ENCODE measurements at places on chromosomes 3 and 15.

DNA sequence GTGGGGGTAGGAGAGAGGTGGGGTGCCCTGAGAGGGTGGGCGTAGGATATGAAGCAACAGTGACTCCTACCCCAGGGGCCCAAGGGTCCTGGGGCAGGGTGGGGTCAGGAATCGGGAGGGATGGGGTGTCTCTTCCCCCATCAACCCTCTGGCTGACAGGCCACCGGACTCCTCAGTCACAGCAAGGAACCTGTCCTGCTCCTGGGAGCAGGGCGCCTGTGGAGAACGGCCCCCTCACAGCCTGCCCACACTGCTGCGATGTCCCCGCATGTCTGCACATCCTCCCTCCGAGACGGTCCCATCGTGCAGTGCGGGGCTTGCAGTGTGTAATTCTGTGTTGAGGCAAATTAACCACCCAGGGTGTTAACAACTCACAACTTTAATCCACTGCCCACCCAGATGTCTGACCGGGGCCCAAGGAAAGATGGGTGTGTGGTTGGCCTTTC is 2.7 kb downstream of the TM4SF19 start:
- DNase-seq: no peak

DNA sequence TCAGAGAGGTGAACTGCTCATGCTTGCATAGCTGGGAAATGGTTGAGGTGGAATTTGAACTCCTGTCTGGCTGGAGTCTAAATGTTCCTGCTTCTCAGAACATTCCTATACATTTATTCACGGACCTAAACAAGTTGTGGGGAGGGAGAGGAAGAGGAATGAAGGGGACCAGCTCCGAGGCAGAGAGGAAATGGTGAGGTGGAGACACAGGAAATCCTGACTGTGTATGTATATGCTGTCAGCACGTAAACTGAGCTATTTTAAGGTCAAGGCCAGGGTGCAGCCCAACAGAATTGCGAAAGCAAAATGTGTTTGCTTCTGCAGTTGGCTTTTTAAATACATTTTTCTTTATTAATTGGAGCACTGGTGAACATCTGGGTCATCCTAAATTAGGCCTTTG is 74.1 kb upstream of the POMGNT2 start:
- DNase-seq: no peak

- DNase-seq: no peak
These were observed 42.6 kb downstream of the MYZAP start for GRCh38 chr15:57634290-57634689.

DNA sequence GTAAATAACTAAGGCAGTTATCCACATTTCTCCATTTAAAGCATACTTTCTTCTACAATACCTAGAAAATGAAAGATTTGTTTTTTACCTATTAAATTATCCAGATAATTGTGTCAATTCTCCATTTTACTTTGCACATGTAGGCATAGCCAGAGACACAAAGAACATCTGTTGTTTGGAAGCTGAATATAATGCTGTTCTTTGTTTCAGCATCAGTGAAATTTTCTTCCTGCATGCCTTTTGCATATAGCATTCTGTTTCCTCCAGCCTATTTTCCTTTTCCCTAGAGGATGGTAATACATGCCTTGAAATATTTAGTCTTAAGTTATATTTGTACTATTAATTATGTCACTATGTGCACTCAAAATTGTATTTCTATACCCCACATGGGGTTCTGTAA is 233.7 kb downstream of the CNTN6 start:
- no peak for DNase-seq

DNA sequence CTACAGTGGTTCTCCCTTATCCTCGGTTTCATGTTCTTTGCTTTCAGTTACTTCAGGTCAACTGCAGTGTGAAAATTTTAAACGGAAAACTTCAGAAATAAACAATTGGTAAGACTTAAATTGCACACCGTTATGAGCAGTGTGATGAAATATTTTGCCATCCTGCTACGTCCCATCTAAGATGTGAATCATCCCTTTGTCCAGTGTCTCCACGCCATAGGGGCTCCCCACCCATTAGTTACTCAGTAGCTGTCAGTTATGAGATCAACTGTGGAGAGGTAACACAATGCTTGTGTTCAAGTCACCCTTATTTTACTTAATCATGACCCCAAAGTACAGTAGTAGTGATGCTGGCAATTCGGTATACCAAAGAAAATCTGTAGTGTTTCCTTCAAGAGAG is 47.4 kb downstream of the TJP1 start:
- DNase-seq: no peak

- DNase-seq: no peak
These were observed 17.6 kb downstream of the RSRC1 start for GRCh38 chr3:158127250-158128219.

GRCh38 chr3:137202941-137203340 is 245.2 kb downstream of the IL20RB start:
- no peak for DNase-seq

GRCh38 chr15:69869881-69870505 is 227.7 kb downstream of the TLE3 start:
- DNase-seq: no peak

DNA sequence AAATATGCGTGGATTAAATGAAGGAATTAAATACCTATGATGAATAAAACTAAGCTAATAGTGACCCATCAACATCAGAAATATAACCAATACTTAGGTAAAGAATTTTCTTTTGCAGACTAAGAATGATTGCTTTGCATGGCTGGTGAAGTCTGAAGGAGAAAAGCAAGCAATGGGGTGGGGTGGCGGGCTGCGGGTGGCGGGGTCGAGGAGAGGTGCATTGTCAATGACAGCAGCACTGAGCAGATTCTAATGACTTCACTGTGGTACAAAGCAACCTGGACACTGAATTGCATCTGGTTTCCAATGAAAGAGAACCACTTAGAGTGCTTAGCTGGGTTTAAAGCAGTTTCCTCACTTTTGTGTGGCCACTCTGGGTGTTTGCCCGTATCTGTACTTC is 171.5 kb upstream of the IL12A start:
- no peak for DNase-seq

DNA sequence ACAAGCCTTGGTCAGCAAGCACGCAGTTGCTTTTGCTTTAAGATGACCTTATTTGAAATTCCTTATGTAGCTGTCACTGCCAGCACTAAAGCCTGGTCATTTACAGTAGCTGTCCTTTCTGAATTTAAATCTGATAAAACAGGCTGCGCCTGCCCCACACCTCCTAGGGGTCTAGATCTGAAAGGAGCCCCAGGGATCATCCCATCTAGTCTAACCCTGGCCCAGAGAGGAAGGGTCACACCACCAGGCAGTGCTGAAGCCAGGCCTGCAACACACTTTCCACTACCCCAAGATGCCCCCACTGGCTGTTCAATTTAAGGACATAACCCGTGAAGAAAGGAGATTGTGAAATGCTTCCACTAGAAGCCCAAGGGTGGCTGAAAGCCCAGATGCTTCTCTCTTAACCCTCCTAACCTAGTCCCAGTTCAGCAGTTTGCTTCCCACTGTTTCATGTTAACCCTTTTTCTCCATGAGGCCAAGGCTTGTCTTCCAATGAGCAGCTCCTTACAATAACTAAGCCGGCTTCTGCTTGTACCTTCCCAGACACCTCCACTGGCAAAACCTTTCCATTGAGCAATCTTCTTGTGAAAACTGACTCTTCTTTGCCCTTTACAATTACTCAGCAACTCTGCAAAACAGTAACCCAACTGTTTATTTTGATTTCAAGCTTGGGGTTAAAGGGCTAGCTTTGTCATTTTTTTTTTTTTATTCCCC is 198.9 kb upstream of the LPP start:
- DNase-seq: no peak

DNA sequence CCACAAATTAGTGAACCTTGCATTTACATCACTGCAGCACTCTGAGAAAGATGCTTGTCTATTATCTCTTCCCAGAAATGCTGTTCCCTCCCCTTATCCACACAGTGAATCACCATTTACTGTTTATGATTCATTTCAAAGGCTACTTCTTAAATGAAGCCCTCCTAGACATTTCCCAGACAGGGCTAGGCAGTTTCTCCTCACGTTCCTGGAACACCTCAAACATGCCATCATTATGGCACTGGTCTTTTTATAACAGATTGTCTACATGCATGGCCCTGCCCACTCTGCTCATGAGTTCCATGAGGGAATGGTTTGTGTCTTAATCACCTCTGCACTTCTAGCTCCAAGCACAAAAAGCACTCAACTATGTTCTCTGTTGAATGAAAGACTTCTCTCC is 32.2 kb upstream of the TM2D3 start:
- no peak for DNase-seq

- DNase-seq: no peak
These were observed 31.4 kb upstream of the MANF start for GRCh38 chr3:51353691-51354090.

GRCh38 chr3:112464264-112464663 is 35.0 kb downstream of the BTLA start:
- DNase-seq: no peak

Measured in forelimb muscle (tissue), 1 donor.